ENCODE measurements at places on chromosomes 11 and 22.

- no peak for DNase-seq
Observed at GRCh38 chr22:41672780-41673509, 15.7 kb downstream of the SNU13 start.

DNA sequence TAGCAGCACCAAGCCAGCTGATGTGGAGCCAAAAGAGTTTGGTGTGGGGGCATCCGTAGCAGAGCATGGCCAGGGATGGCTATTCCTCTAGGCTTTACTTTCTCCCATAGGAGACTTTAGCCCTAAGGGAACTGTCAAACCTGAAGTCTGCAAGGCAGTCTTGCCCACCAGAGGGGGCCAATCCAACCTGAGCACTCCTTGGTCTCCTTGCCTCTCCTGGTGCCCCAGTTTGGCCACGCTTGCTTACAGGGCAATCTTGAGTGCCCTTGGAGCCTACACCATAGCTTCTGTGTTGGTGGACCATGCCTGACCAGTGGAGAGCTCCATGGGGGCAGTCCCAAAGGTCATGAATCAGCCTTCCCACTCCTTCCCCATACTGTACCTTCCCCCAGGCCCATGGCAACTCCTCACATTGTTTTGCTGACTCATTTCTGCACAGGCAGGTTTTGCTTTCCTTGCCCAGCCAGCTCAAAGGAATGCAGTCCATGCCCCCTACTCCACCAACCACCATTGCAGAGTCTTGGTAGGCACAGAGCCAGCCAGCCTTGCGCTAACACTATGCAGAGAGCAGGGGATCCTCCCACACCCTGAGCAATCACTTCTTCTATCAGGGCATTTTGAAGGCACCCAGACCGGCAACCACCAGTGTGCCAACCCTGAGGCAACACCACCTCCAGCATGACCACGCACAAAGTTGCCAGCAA, 1421.2 kb upstream of the RAG2 start:
- DNase-seq: no peak

DNA sequence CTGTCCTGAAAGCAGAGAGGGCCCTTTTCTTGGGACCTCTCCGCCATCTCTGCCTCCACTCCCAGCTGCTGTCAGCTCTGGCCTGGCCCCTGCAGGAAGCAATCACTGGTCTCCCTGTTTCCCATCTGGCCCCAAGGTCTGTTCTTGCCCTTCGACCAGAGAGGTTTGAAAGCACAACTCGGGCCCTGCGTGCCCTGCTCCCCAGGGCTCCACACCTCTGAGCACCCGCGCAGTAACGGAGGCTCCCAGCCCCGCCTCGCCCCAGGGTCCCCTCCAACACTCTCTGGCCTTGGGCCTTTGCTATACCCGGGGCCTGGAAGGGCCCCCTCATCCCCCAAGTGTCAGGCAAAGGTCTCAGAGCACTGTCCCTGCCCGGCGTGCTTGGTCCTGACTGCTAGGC, 7.8 kb upstream of the CD81 start:
- no peak for DNase-seq

- peak; percentile 85 for DNase-seq
Observed at GRCh38 chr11:6968816-6969215, 42.6 kb downstream of the ZNF215 start.

- DNase-seq: no peak
Observed at GRCh38 chr22:31103111-31103510, 4.3 kb downstream of the SELENOM start.

- no peak for DNase-seq
Observed at GRCh38 chr22:20809538-20810185, 35.7 kb downstream of the SERPIND1 start.

DNA sequence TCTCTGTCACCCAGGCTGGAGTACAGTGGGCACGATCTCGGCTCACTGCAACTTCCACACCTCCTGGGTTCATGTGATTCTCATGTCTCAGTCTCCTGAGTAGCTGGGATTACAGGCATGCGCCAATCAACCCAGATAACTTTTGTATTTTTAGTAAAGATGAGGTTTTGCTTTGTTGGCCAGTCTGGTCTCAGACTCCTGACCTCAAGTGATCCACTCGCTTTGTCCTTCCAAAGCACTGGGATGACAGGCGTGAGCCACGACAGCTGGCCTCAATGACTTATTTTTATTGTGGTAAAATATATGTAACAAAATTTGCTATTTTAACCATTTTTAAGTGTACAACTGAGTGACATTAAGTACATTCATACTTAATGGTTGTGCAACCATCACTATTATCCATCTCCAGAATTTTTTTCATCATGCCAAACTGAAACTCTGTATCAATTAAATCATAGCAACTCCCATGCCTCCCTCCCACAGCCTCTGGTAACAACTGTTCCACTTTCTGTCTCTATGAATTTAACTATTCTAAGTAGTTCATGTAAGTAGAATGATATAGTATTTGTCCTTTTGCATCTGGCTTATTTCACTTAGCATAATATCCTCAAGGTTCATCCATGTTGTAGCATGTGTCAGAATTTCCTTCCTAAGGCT, 50.7 kb upstream of the CWF19L2 start:
- no peak for DNase-seq

DNA sequence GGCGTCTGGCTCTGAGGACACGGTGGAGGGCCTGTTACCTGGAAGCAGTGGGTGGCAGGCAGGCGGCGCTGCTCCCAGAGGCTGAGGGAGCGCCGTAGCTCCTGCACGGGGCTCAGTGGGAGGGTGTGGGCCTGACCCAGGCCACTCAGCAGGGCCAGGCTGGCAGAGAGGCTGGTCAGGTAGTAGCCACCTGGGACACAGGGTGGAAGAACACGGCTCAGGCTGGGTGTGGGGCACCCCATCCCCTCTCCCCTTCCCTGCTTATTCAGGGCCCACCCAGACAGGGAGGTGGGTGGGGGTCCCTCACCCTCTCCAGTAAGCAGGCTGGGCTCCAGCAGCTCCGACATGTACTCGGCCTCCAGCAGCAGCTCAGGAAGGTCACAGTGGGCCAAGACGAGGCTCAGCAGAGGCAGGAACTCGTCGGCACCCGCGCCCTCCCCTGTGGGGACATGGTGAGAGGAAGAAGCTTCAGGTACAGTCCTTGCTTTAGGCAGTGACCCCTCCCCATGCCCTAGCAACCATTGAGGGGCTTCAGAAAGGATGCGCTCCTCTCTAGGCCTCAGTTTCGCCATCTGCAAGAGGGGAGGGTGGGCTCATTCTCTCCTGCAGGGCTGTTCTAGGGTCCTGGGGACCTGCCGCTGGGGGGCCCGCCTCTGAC, 2.9 kb downstream of the RIN1 start:
- DNase-seq: no peak

- peak; percentile 23 for DNase-seq
Observed at GRCh38 chr11:92738276-92738675, 231.2 kb upstream of the MTNR1B start.

- no peak for DNase-seq
Observed at GRCh38 chr22:39135092-39135896, 17.2 kb downstream of the CBX7 start.

GRCh38 chr11:9266132-9266736, 1.1 kb upstream of the DENND5A start:
- DNase-seq: no peak

DNA sequence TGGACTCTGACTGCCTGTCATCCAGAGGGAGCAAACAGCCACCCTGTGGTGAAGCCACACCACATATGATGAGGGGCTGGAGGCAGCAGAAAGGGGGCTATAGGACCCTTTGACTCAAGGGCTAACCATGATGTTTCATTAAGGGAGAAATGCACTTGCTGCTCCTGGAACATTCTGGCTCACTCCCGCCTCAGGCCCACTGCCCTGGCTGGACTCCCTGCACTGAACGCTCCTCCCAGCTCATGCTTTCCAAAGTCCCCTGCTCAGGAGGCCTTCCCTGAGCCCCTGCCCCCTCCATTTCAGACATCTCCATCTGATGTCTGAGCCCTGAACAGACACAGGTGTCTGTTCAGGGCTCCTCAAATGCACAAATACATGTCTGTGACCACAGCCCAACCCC, 69.1 kb downstream of the CDKN1C start:
- no peak for DNase-seq

DNA sequence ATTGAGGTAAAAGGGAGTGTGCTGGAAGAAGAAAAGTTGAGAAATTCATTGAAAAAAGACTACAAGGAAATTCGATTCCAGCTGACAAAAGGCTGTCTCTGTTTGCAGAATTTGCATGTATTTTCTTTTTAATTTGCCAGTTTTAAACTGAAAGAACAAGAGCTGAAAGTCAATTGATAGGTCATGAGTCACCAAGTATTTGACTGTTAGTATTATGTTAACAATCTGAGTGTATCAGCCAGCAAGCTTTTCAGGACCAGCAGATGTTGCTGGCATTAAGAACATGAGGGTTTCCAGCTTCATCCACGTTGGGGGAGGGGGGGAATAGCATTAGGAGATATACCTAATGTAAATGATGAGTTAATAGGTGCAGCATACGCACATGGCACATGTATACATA, 726.7 kb downstream of the METTL15 start:
- peak; percentile 76 for DNase-seq

Data from fibroblast of mammary gland (primary cell).